ENCODE measurements at places on chromosomes 2 and 18.

GRCh38 chr2:224077773-224078507 is 38.9 kb upstream of the SERPINE2 start:
- no peak for DNase-seq

DNA sequence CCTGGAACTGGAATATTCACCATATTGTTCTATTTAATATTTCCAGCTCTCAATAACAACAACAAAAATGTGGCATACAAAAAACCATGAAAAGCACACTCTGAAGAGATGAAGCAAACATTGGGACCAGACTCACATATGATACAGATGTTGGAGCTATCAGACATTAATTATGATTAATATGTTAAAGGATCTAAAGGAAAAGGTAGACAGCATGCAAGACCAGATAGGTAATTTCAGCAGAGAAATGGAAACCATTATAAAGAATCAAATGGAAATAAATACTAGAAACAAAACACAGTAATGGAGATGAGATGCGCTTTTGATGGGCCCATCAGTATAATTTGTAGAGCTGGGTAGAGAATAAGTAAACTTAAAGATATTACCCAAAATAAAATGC is 50.9 kb upstream of the MGAT4A start:
- no peak for DNase-seq

DNA sequence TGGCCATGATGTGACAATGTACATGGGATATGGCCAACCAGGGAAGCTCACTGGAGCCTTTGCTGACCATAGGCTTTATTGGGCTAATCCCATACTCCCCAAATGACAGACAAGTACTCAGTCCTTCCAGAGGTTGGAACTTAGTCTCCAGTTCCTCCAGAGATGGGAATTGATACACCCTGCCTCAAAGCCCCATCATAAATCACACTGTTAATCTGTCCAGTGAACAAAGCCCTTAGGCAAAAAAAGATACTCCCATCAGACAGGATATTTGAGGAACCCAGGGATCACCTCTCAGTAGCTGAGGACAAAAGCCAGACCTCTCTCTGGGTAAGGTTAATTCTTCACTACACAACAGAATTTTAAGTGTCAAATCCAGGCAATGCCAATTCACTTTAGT is 247.5 kb upstream of the CDH20 start:
- DNase-seq, result no peak

GRCh38 chr2:1775511-1776035 is 31.3 kb upstream of the PXDN start:
- no peak for DNase-seq

DNA sequence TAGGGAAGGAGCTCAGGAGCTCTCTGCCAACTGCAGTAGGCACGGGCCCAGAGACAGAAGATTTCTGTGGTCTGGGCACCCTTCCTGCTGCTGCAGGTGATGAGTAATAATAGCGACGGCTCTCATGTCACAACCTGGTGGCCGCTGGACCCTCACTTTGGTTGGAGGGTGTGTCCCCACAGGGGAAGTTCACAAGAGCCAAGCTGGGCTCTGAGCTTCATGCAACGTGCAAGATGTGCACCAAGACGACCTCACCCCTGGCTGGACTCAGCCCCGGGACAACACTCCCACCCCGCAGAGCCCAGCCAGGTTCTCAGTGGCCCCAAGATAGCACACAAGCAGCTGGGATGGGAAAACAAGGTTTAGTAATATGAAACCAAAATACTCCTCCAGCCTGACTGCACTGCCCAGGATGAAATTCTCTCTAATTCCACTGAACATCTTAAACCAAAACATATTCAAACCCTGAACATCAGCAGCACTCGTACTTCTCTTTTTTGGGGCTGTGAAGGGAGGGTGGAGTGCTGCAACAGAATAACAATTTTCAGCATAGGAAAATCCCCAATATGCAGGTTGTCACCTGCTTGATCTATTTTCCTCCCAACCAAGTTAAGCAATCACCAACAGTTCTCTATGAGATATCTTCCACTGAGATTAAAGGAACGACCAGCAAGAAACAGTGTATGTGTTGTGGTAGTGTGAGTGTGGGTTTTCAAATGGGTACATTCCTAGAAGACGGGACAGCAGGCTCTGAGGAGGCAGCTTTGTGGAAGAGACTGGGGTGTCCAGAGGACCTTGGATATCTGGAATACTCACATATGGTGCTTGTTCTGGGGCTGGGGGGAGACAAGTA is 26.5 kb downstream of the BCL2 start:
- DNase-seq, result peak; percentile 44

DNA sequence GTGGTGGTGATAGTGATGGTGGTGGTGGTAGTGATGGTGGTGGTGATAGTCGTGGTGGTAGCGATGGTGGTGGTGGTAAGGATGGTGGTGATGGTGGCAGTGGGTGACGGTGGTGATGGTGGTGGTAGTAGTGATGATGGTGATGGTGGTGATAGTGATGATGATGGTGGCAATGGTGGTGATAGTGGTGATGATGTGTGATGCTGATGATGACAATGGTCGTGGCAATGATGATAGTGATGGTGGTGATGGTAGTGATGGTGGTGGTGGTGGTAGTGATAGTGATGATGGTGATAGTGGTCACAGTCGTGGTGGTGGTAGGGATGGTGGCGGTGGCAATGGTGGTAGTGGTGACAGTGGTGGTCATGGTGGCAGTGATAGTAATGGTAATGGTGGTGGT is 243.9 kb upstream of the RAB6C start:
- DNase-seq, result no peak

DNA sequence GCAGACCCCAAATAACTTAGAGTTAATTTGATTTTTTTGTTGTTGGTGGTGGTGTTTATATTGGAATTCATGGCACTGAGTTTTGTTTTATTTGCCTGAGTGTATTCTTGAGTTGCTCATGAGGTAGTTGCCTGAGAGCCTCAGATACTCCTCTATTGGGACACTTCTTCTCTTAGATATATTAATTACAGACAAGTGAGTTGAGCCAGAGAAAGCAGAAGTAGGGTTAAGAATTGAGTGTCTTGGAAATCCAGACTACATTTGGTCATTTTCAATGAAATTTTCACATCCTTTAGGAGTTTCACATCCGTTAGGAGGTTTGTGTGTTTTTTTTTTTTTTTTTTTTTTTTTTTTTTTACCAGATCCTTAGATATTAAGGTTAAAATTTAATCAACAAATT is 29.0 kb downstream of the FMNL2 start:
- no peak for DNase-seq

- DNase-seq, result no peak
These were observed 177.7 kb downstream of the INSIG2 start for GRCh38 chr2:118265873-118266455.

GRCh38 chr2:204763974-204764703 is 218.9 kb downstream of the PARD3B start:
- no peak for DNase-seq

DNA sequence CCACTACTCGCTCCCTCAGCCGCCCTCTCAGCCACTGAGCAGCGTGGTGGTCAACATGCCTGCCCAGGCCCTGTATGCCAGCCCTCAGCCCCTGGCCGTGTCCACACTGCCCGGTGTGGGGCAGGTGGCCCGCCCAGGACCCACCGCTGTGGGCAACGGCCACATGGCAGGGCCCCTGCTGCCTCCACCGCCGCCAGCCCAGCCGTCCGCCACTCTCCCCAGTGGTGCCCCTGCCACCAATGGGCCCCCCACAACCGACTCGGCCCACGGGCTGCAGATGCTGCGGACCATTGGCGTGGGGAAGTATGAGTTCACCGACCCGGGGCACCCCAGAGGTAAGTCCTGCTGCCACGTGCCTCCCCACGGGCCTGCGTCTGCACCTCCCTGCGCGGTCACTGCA is 257.5 kb downstream of the KLHL29 start:
- DNase-seq, result no peak

GRCh38 chr2:152280780-152281179 is 54.2 kb upstream of the FMNL2 start:
- no peak for DNase-seq

Measured in activated CD4-positive, alpha-beta T cell treated with anti-CD3 and anti-CD28 coated beads, Interleukin-2, amount 50 U/mL, for 48 hours (primary cell).